Smooth muscle cell of the brain vasculature (primary cell): ENCODE measurements at places on chromosomes 12 and 14.

DNA sequence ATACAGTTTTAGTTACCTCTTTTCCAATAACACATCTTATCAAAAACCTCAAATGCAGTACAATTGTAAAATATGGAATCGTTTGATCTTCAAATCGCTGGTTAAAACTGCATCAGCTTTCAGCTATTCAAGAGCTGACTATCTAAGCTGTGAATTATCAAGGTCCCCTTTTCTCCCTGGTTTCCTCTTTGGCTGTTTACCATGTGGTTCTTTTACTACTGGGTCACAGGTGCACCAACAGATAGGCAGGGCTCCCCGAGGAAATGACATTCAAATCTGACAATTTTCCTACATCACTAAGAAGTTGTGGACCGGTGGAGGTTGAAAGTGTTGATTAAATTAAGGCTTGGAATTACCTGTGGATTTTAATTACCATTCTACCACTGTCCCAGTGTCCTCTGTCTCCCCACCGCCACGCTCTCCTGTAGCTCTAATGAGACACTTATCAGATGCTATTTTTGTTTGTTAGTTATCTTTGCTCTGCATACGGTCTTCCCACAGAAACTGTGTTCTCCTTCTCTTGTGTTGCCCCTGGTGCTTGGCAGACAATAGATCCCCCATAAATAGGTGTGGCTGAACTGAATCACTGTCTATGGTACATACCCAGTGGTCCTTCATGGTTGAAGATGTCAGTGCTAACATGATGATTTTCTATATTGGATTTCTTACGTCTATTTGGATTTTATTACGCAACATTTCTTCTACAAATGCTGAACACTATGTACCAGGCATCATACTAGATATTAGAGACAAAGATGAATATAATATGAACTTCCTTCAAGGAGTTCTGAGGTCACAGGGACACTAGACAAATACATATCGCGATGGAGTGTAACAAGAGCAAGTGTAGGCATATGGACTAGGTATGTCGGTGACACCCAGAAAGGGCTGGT is 20.9 kb upstream of the PLXNC1 start:
- DNase-seq, result no peak

GRCh38 chr12:84973026-84973425 is 60.4 kb upstream of the SLC6A15 start:
- DNase-seq, result no peak

DNA sequence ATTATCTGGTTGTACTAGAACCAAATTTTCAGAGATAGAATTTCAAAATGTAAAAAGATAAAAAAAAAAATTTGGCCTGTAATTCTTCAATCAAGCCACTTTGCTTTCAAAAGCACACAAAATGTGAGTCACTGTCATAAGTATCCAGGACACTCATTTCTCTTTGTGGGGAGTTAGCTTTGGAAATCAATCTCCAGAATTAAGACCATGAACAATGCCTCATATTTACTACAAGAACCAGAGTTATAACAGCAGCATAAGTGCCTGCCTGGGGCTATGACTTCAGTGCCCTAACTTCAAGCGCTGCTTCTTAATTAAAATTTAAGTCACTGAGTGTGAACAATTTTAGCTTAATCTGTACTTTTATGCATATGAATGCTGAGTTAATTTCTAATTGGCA is 162.1 kb downstream of the C12orf42 start:
- no peak for DNase-seq

GRCh38 chr12:111354511-111354910 is 14.4 kb downstream of the PHETA1 start:
- no peak for DNase-seq

- DNase-seq, result no peak
Observed at GRCh38 chr14:77004711-77005460, 23.6 kb downstream of the IRF2BPL start.

DNA sequence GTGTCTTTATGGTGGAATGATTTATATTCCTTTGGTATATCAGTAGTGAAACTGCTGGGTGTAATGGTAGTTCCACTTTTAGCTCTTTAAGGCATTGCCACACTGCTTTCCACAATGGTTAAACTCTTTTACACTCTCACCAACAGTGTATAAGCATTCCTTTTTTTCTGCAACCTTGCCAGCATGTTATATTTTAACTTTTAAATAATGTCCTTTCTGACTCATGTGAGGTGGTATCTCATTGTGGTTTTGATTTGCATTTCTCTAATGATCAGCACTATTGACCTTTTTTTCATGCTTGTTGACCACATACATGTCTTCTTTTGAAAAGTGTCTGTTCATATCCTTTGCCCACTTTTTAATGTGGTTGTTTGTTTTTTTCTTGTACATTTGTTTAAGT is 142.5 kb downstream of the MSRB3 start:
- no peak for DNase-seq

GRCh38 chr12:77774761-77775160 is 55.9 kb upstream of the NAV3 start:
- no peak for DNase-seq

DNA sequence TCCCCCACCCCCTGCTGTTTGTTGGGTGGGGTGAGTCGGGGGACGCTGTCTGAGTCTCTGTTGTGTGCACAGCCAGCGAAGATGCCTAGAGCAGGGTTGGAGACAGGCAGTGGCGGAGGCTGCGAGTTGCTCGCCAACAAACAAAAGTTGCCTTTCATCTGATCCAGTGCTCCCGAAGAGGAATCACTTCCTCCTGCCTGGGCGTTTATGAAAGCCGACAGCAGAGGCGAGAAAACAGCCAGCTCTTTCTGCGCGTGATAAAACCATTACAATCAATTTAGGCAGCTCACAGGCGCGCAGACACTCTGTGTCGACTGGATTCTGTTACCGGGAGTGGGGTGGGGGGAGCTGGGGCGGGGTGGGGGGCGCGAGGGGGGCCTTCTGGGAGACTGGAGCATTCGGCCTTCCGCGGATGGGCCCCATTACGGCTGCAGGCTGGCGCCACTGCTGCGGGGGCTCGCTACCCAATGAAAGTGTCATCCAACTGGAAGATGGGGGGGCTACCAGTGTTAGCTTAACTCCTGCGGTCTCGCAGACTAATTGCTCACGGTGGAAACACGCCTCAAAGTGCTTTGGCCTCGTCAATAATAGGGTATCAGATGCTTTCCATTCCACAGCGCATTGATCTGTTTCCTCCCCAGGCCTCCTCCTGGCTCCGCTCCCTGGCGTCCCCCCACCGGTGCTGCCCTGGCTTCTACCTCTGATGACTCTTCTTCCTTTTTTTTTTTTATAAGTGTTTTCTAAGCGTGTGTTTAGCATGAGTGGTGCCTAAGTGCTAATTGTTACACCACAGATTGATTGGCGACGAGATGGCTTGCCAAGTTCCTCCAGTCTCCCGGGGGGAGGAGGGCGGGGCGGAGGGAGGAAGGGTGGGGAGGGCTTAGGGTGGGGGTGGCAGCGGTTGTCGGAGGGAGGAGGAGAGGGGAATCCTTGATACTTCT is 678.4 kb downstream of the MED13L start:
- no peak for DNase-seq

DNA sequence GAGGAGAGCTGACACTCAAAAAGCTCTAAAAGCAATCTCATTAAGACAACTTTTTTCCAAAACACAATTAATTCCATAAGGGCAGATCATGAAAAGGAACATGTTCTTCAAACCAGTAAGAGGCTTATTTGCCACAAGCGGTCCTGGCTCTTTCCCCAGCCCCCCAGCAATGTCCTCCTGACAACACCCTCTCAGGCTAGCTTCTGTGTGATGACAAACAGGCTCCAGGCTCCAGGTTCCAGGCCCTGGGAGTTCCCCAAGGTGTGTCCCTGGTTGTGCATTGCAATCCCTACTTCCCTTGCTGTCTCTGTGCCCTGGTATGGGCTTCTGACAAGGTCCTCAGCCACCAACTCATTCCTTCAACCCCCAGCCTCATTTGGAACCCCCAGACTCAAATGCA is 8.9 kb downstream of the HVCN1 start:
- DNase-seq, result no peak

GRCh38 chr14:75167325-75167724 is 9.1 kb downstream of the TMED10 start:
- no peak for DNase-seq

DNA sequence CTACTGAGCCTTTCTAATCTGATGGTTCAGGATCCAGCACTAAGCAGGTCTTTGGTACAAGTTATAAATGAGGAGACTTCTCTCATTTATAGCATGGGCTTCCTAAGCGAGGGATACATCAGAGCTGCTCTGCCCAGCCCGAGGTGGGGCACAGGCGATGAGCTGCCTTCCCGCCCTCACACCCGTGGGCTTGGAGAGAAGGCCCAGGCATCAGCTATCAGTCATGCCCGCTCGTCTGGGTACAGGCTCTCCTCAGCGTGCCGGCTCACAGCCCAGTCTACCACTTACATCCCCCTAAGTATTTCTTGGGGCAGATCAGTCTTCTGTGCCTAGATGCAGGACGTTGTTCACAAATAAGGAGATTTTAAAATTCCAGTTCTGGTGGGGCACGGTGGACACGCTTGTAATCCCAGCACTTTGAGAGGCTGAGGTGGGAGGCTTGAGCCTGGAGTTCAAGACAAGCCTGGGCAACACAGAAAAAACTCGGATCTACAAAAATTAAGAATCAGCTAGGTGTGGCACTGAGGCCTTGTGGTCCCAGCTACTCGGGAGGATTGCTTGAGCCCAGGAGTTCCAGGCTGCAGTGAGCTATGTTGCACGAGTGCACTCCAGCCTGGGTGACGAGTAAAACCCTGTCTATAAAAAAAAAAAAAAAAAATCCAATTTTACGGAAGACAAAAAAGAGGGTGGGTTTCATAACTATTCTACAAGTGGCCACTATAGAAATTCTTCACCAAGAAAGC is 57.0 kb downstream of the CCDC88C start:
- DNase-seq, result no peak

- no peak for DNase-seq
Observed at GRCh38 chr14:89810101-89810500, 144.4 kb downstream of the EFCAB11 start.

DNA sequence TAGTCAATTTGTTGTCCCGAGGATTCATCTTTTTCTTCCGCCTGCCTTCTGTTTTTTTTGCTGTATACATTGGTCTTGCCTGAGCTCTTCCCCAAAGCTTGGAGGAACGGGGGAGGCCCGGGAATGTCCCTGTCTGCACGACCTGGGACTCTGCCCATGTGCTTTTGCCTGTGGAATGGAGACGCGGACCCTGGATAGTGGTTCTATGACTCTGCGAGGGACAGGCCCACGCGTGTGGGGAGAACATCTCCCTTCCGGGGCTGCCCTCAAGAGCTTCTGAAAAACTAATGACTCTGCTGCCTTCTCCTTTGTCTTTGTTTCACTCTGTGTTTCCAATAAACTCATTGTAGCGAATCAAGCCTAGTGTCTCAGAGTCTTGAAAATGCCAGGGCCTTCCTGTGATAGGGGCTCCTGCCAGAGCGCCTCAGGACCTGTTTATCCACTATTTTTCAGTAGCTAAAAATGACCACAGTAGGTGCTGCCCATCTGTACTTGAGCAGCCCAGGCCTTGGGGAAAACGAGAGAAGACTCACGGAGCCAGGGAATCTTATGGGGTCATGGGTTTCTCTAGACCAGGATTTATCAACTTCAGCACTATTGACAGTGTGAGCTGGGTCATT is 12.3 kb downstream of the KRT83 start:
- DNase-seq, result no peak

DNA sequence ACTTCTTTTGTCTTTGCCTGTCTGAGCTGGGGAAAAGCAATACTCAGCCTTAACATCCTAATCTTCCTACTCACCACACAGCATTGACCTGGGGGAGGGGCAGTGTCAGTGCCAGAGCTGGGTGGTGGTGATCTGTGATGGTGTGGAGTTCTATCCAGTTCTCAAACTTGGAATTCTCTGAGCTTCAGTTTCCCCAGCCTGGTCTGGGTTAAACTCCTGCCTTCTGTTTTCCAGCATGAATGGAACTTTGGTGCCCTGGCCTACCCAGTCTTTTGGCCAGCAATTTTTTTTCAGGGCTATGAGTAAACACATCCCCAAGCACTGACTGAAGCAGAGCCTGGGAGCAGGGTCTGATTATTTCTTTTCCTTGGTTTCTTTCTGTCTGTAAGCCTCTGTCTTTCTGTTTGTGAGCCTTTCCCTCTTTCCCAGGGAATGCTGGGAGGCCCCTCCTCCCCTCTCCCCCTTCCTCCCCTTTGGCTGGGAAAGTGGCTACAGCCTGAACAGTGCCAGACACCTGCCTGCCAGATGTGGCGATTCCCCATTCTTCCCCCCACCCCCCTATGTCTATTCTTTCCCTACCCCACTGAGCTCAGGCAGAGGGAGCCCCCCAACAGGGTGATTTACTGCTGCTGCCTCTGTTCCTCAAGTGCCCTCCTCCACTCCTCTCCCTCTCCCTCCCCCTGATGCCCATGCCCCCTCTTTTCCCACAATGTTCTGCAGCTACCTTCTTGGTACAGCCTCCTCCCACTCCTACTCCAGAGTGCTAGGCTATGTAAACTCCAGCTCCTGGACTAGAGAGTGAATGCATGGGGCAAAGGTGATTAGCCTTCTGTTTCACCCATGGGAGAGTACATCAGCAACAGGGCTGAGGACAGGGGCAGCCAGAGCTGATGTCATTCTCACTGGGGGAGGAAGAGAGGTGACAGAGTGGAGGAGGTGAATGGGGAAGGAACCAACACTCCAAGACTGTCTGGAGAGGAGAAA is 11.1 kb downstream of the GPR84 start:
- DNase-seq, result no peak

- no peak for DNase-seq
Observed at GRCh38 chr12:26014085-26014484, 55.6 kb downstream of the RASSF8 start.

DNA sequence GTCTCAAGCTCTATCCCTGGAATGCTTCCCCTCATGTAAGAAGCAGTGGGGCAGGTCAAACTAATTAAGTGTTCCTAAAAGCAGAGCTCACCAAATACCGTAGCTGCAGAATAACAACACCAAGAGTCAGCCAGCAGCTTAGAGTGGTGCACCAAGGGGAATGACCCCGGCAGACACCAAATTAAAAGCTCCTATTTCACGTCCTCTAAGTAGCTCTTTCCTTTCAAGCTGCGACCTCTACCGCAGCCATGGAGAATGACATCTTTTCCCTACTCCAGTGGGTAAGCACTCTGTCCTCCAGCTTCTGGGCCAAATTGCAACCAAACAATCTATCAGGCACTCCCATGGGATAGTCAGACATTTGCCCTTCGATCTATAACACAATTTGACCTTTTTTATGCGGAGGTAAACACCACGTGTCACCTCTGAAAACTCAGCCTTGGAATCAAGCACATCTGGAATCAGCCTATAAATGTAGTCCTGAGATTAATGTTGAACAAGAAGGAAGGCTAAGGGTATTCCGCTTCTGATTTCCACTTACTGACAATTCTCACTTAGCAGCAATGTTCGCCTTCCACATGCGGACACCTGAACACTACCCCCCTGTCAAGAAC is 67.6 kb upstream of the CDKN3 start:
- DNase-seq, result no peak

DNA sequence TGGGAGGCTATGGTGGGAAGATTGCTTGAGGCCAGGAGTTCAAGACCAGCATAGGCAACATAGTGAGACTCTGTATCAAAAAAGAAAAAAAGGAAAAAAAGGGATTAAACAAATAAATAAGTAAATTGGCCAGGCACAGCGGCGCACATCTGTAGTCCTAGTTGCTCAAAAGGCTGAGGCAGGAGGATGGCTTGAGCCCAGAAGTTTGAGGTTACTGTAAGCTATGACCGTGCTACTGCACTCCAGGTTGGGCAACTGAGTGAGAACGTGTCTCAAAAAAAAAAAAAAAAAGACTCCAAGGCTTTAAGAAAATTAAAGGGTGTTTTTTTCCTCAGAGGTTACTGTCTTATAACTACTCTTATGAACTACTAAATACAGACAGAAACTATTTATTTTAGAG is 11.7 kb downstream of the BEST3 start:
- no peak for DNase-seq
